ENCODE measurements at places on chromosomes 6 and 20.

DNA sequence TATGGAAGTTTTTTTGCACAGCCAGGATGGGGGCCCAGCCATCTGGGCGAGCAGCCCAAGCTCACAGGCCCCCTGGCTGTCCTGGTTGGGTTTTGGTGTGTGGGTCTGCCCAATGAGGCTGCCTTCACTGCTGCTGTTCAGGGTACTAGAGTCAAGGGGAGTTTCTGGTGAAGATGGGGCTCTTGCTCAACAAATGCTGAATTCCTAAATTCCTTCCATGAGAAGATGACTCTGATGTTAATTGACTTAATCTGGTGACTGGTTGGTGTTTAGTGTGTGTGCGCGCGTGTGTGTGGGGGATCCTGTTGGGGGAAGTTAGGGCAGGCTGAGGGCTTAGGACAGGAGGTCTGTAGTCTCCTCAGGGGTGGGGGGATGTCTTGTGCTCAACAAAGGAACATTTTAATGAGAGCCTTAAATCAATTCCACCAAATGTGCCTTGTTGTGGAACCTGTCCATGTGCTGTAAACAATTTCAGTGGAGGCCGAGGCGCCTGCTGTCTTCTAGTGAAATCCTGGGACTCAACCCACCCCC is 1.9 kb downstream of the PTK7 start:
- peak; percentile 69 for DNase-seq

DNA sequence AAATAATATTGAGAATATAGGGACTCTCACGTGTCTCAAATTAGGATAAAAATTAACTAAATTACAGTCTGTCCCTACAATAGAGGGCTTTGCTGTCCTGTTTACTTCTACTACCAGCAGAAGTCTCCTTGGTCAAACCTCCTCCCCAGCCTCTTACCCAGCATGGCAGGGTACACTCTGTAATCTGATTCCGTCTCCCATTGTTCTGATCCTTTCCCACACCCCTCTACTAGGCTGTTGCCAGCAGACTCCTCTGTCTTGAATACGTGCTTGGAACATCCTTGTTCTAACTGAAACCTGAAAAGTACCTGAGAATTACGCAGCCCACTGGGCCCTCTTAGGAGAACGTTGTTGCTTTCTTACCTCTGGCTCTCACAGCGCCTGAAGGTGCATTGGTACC is 112.2 kb upstream of the PREP start:
- no peak for DNase-seq

DNA sequence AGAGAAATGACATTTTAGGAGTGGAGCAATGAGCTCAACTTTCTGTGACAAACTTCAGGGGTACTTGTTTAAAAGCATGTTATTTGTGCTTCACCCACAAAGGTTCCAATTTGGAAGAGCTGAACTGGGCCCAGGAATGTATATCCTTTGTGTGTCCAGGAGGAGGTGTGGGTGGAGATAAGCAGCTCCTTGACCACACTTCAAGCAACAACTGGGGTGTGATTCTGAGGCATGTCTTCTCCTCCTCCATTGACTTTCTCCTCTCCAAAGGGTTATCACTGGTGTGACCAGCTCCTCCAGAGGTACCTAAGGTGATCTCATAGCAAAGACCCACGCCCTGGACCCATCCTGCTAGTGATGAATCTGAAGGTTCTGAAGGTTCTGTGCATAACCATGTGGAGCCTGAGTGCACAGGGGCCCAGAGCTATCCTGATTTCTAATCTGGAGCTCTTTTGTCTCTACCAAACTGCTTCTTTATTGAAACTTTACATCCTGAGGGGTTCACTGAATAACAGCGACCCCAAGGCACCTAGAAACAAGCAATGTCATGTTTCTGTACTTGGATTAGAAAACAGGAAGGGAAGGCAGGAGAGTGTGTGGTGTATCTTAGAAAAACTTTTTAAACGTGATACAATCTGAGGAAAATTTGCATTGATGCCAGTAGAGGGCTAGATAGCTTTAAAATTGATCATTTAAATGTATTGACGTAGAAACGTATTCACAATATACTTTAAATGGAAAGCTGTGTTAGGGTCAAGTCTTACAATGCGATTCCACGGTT is 60.9 kb upstream of the CD93 start:
- no peak for DNase-seq

DNA sequence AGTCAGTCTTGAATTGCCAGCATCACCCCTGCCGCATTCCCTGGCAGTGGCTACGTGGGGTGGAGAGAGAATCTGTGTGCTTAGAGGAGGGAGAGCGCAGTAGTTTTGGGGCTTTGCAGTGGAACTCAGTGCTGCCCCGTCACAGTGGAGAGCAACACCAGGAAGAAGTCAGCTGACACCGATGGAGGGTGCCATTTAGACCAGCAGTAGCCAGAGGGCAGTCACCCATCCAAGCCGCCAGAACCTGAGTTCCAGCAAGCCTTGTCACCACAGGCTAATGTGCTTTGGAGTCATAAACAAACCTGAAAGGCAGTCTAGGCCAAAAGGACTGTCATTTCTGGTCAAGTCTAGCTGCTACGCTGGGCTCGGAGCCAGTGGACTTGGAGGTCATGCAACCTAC is 22.0 kb upstream of the PERP start:
- no peak for DNase-seq

- DNase-seq: no peak
Measured at GRCh38 chr6:140175486-140175885, 801.0 kb upstream of the CITED2 start.

- DNase-seq: no peak
Measured at GRCh38 chr6:24710519-24711303, 8.2 kb downstream of the C6orf62 start.

DNA sequence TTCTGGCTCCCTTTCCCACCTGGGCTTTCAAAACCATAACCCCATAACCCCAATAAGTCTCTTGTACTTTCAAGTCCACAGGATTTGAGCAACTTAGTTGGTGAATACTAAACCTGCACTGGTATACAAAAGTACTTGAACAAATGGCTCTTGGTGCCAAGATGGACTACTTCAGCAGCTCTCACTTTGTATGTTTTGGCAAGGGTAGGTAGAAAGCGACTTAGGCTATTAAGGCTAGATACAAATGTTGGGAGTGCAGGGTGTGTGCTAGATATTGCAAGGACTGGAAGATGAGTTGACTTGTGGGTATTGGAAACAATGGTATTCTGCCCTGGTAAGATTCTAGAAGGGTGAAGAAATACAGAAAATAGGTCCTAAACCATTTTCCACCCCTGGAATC is 182.6 kb upstream of the MOCS1 start:
- DNase-seq: no peak

DNA sequence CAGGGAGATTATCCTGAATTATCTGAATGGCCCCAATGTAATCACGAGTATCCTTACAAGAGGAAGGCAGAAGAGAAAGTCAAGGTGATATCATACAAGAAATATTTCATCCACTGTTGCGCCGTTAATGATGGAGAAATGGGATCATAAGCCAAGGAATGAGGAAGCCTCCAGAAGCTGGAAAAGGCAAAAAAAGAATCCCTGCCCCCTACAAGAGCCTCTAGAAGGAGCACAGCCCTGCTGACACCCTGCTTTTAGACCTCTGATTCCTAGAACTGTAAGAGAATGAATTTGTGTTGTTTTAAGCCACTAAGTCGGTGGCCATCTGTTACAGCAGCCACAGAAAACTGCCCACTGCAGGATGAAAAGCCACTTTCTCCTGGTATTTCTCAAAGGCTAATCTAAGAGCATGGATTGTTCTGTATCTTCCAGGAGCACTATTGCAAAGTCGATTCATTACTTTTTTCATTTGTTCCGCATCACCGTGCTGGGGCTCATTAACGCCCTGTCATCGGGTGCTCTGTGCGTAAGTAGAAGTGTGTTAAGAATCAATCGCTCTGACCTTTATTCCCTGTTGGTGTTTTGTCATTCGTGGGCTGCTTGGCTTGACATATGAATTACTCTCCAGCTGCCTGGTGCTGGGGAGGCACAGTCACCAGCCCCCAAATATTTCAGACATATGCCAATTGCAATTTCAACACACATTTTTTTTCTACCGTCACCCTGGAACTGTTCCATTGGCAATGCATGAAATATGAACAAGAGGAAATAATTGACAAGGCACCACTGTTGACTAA is 117.0 kb downstream of the PCSK2 start:
- peak; percentile 25 for DNase-seq

- DNase-seq: no peak
Measured at GRCh38 chr6:47162231-47162630, 120.1 kb upstream of the ADGRF1 start.

- peak; percentile 32 for DNase-seq
Measured at GRCh38 chr20:11195899-11196558, 522.2 kb upstream of the JAG1 start.

GRCh38 chr20:38125157-38126056 is 39.7 kb downstream of the TGM2 start:
- DNase-seq: no peak

- no peak for DNase-seq
Measured at GRCh38 chr6:88166493-88167351, 575 bp upstream of the CNR1 start.

GRCh38 chr20:57071283-57071731 is 195.1 kb downstream of the BMP7 start:
- no peak for DNase-seq

GRCh38 chr20:20368418-20369249 is 730 bp downstream of the INSM1 start:
- no peak for DNase-seq

- DNase-seq: no peak
Measured at GRCh38 chr6:143823548-143823947, 19.6 kb upstream of the LTV1 start.

DNA sequence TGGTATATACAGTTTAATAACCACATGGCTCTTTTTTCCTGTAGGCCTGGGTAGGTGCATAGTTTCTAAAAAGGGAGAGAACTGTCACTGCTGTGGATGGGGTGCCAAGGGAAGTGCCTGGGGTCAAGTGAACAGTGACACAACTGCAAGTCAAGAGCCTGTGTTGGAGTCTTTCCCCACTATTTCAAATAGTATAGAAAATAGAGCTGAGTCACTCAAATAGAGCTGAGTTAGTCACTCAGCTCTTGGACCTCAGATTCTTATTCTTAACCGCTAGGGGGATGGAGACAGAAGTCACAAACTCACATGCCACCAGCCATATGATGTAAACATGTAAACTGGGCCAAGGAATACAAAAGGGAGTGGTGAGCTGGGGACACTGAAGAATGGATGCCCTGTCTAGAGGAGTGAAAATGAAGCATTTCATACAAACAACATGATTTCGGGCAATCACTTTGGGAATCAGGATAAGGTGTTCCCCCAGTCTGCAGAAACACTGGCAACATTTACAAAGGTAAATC is 2.1 kb downstream of the NQO2 start:
- DNase-seq: peak; percentile 78

GRCh38 chr6:38234141-38234540 is 405.6 kb downstream of the BTBD9 start:
- DNase-seq: no peak

- no peak for DNase-seq
Measured at GRCh38 chr20:51188941-51189340, 166.0 kb upstream of the KCNG1 start.

- DNase-seq: no peak
Measured at GRCh38 chr6:117512987-117513573, 30.6 kb downstream of the DCBLD1 start.

DNA sequence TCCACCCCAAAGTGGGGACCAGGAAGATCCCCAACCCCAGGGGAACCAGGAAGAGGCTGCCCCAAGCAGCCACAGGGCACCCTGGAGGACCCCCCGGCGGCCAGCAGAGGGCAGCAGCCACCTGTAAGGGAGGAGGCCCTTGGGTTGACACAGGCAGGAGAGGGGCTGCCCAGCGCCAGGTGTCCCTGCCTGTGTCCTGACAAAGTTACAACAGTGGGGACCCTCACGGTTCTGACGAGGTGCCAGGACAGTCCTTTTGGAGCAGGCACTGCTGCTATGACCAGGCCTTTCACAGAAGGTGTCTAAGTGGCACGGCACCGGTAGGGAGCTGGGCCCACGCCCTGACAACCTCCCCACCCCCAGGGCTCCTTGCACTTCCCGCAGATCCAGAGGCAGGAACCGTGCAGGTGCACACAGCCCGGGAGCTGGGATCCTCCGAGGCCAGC is 176.7 kb downstream of the BMP7 start:
- peak; percentile 91 for DNase-seq

DNA sequence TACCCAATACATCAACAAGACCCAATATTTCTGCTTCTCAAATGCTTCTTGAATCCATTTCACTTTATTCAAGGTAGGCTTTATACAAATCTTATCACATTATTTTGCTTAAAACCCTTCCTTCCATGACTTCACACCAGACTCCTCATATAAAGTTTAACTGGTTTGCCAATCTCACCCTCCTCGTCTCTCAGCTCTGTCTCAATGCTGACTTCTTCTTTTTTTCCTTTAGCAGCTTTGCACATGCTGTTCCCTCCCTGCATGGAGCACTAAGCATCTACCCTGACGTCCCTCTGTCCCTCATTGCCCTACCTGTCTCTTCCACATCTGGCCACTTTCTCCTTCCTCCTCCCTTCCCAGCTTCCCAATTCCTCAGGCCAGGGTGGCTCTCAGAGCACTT is 31.4 kb downstream of the KCNK17 start:
- DNase-seq: no peak

DNA sequence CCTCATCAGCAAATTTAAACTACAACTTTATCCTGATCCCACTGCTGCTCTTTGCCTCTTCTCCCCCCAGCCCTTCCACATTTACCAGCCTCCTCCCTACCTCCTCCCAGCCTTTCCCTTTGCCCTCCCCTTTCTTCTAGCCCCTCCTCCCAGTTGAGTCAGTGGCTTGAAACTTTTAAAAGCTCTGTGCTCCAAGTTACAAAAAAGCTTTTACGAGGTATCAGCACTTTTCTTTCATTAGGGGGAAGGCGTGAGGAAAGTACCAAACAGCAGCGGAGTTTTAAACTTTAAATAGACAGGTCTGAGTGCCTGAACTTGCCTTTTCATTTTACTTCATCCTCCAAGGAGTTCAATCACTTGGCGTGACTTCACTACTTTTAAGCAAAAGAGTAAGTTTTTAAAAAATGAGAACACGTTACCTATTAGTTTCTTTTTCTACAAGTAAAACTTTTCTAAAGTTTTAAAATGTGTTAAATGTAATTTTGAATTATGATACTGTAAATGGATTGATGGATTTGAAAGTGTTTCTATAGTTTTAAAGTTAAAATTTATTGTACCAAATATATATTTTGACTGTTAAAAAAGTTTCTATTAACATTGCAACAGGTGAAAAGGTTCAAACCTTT is at the start of gene GJA1:
Gene GJA1 (plus strand): TSS at position 203 of the 626 bp plus-strand sequence. CDS start 11,202 bp downstream, outside the sequence.
- DNase-seq: peak; percentile 84

DNA sequence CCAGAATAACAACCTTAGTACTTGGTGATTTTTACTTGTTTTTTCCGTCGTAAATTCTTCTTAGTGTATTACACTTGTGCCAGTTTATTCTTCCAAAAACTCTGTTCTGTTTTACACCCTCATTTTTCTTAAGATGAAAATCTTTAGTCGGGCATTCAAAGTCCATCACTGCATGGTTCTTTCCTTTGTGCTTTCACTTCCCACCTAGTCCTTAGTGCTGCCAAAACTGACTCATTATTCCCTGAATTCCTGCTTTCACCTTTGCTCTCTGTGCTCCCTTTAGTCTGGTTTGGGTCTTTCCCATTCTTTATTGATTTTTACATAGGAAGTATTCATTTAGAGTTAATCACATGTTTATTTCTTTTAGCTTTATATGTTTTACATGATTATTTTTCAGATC is 3.3 kb downstream of the TRMT11 start:
- DNase-seq: no peak

Data from GM03348 (cell line).